Small intestine (tissue), 16 donors: ENCODE measurements at places on chromosomes 3 and 15. TPM values are rescaled to one million over a fixed set of nuclear protein-coding genes. Genes with fewer than 3 reads are reported as not detected.

GRCh38 chr3:128770387-128770786 is 44.4 kb downstream of the RAB7A start:
- H3K27me3 ChIP-seq, result no peaks in the 10 kb centered on the region
- no peaks in the 10 kb centered on the region for H3K36me3 ChIP-seq
- no peak overlapping the region for H3K27ac ChIP-seq
- no peak for DNase-seq
- no peak overlapping the region for H3K4me3 ChIP-seq
- H3K4me1 ChIP-seq, result no peaks in the 10 kb centered on the region

ALS2CL gene
- polyA plus RNA-seq, result 58.6 TPM

GRCh38 chr3:128409624-128410581 is 56.8 kb downstream of the DNAJB8 start:
- H3K4me3 ChIP-seq, result no peak overlapping the region
- no peaks in the 10 kb centered on the region for H3K27me3 ChIP-seq
- no peak for DNase-seq
- no peaks in the 10 kb centered on the region for H3K36me3 ChIP-seq
- no peaks in the 10 kb centered on the region for H3K4me1 ChIP-seq
- no peak overlapping the region for H3K27ac ChIP-seq

CCR3 gene
- not detected for polyA plus RNA-seq

- no peaks in the 10 kb centered on the region for H3K4me1 ChIP-seq
- H3K27ac ChIP-seq, result no peak overlapping the region
- H3K36me3 ChIP-seq, result no peaks in the 10 kb centered on the region
- H3K27me3 ChIP-seq, result no peaks in the 10 kb centered on the region
- no peak overlapping the region for H3K4me3 ChIP-seq
- no peak for DNase-seq
Observed at GRCh38 chr3:151356794-151357462, 27.6 kb upstream of the P2RY13 start.

GRCh38 chr3:143901105-143901504 is 52.8 kb upstream of the SLC9A9 start:
- DNase-seq, result no peak
- H3K4me3 ChIP-seq, result no peak overlapping the region
- H3K36me3 ChIP-seq, result no peaks in the 10 kb centered on the region

DNA sequence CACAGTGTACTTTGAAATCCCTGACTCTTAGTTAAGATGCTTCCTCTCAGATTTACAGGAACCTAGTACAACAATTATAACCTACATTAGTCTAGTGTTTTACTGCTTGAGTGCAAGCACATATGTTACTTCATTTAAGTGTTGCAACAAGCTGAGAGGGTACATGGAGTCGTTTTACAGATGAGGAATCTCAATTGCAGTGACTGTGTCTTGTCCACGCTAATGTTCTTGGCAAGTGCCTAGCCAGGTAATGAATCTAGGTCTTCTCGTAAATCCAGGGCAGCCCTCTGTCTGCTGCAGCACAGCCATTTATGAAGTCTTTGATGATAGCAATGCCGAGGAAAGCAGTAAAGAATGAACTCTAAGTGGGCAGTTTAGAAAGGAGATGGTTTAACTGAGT is 384.4 kb upstream of the ARPP21 start:
- no peak overlapping the region for H3K27ac ChIP-seq
- no peaks in the 10 kb centered on the region for H3K4me1 ChIP-seq
- no peaks in the 10 kb centered on the region for H3K27me3 ChIP-seq
- no peak for DNase-seq
- no peak overlapping the region for H3K4me3 ChIP-seq

DNA sequence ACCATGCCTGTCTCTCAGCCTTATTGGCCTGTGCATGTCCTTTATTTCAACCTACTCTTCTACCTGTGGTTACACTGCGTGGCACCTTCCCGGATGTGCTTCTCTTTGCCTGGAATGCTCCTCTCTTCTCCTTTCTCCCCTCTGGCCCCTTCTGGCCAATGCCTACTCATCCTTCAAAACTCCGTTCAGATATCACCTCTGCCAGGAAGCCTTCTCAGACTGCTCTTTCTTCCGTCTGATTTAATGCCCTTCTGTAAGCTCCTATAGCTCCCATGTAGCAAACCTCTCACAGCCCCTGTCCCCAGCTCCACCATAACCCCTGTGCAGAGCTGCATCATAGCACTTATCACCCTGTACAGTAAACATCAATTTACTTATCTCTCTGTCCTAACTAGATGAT is 13.2 kb downstream of the KLHL6 start:
- DNase-seq, result no peak
- H3K27ac ChIP-seq, result no peak overlapping the region
- no peak overlapping the region for H3K4me3 ChIP-seq
- H3K27me3 ChIP-seq, result no peaks in the 10 kb centered on the region

- DNase-seq, result no peak
- H3K4me1 ChIP-seq, result peaks cover 9% of the 10 kb centered on the region
- no peak overlapping the region for H3K27ac ChIP-seq
- no peaks in the 10 kb centered on the region for H3K36me3 ChIP-seq
- H3K27me3 ChIP-seq, result no peaks in the 10 kb centered on the region
- H3K4me3 ChIP-seq, result no peak overlapping the region
Observed at GRCh38 chr15:63792584-63792983, 41.2 kb downstream of the HERC1 start.

- no peak for DNase-seq
- no peak overlapping the region for H3K4me3 ChIP-seq
- no peak overlapping the region for H3K27ac ChIP-seq
- H3K4me1 ChIP-seq, result no peaks in the 10 kb centered on the region
- H3K36me3 ChIP-seq, result no peaks in the 10 kb centered on the region
Observed at GRCh38 chr15:31089368-31090047, 12.0 kb downstream of the TRPM1 start.

GRCh38 chr15:33872416-33873106 is 95.7 kb upstream of the CHRM5 start:
- H3K4me1 ChIP-seq, result no peaks in the 10 kb centered on the region
- H3K27ac ChIP-seq, result no peak overlapping the region
- no peak overlapping the region for H3K4me3 ChIP-seq
- no peak for DNase-seq
- no peaks in the 10 kb centered on the region for H3K27me3 ChIP-seq

- no peak overlapping the region for H3K27ac ChIP-seq
- no peaks in the 10 kb centered on the region for H3K4me1 ChIP-seq
- no peak overlapping the region for H3K4me3 ChIP-seq
- no peaks in the 10 kb centered on the region for H3K27me3 ChIP-seq
- no peak for DNase-seq
Observed at GRCh38 chr3:40055956-40056355, 246.5 kb downstream of the MYRIP start.

- H3K36me3 ChIP-seq, result no peaks in the 10 kb centered on the region
- H3K4me3 ChIP-seq, result no peak overlapping the region
- no peak for DNase-seq
- peak overlapping the region; percentile 32 for H3K27ac ChIP-seq
- no peaks in the 10 kb centered on the region for H3K27me3 ChIP-seq
Observed at GRCh38 chr15:101452572-101452971, 36.9 kb downstream of the PCSK6 start.

- H3K36me3 ChIP-seq, result no peaks in the 10 kb centered on the region
- H3K4me3 ChIP-seq, result no peak overlapping the region
- no peak overlapping the region for H3K27ac ChIP-seq
- no peaks in the 10 kb centered on the region for H3K27me3 ChIP-seq
Observed at GRCh38 chr15:92803852-92804609, 96.1 kb upstream of the CHD2 start.

DNA sequence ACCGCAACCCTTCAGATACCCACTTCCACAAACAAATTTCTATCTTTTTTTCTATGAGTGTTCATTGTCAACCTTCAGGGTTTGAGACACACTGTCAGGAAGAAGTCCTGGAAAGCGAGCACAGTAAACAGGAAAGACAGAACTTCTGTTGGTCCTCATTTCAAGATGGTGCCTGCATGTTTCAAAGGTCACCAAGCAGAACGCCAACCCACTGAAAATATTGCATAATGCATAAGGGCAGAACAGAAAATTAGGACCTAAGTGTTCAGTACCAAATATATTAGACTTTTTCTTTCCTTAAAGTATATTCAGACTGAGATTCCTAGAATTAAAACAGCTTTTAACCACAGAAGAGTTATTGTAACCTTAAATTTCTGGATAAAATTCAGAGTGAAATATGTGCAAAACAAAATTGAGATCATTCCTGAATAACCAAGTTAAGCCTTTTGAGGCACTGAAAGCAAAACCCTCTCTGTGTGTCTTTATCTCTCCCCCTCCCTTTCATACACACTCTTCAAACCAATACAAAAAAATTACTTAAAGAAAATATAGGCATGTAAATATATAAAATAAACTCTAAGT is 387.8 kb upstream of the THBS1 start:
- no peaks in the 10 kb centered on the region for H3K4me1 ChIP-seq
- H3K27ac ChIP-seq, result no peak overlapping the region
- no peaks in the 10 kb centered on the region for H3K36me3 ChIP-seq
- no peak for DNase-seq
- H3K27me3 ChIP-seq, result no peaks in the 10 kb centered on the region
- H3K4me3 ChIP-seq, result no peak overlapping the region

DNA sequence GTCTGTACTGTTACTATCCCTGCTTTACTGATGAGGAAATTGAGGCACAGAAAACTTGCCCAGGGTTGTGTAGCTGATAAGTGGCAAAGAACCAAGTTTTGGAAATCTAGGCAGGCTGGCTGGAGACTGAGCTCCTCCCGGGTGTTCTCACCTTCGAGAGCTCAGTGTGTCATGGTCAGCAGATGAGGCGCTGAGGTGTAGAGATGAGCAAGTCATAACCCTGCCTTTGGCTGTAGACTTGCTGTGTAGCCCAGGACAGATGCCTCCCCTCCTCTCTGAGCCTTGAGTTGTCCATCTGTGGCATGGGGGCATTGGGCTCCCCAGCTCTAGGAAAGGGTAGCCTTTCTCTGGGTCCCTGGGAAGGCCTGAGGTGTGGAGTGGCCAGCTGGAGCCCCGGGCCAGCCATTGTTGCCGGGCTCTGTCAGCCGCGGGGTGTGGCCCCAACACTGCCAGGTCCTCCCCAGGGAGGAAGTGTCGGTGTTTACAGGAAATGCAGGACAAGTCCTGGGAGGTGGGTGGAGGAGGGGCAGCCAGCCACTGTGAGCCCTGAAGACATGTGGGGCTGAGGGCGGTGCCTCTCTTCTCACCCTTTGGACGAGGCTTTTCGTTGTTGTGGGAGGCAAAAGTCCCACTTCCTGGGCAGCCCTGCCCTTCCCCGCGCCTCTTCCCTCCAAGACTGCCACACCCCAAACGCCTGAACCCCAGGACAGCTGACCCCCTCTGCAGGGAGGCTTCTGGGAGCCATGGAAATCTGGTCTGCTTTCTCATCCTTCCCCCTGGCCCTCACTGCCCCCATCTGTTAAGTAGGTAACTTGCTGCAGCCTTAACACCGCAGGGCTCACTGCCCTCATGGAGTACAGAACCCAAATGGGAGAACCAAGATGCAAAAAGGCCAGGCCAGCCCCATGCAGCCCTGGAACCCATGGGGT is 29.1 kb downstream of the FGD5 start:
- H3K4me1 ChIP-seq, result peaks cover 21% of the 10 kb centered on the region
- DNase-seq, result peak; percentile 86
- H3K36me3 ChIP-seq, result no peaks in the 10 kb centered on the region
- peak overlapping the region; percentile 52 for H3K27ac ChIP-seq
- H3K4me3 ChIP-seq, result no peak overlapping the region

KY gene
- polyA plus RNA-seq, result not detected

DNA sequence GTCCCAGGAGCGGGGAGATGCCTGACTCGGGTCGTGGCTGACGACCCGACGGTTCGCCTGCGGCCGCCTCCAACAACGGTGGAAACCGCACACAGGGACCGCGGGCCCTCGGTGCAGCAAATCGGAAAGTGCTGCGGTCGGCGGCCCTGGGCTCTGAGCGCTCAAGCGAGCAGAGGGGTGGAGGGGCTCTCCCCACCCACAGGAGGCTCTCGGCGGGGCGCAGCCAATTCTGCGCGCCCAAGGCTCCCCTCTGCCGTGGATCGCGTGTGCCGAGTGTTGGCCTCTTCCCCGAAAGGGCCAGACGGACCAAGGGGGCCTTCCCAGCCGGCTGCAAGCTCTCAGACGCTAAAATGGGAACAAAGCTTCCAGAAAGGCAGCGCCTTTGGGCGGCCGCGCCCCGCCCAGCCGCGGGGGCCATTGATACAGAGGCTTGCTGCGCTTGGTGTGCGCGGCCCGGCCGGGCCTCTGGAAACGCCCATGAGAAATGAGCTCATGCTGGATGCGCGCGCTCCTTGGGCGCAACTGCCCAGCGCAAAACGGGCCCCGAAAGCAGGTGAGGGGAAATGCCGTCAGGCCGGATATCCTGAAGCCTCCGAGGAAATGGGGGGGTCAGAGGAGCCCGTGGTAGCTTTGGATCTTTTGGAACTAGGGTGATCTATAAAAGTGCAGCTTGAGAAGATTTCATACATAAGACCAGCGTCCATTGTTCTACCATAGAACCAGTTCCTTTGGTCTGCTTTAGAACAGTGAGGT is 1.2 kb upstream of the GSK3B start:
- no peaks in the 10 kb centered on the region for H3K4me1 ChIP-seq
- peak overlapping the region; percentile 90 for H3K4me3 ChIP-seq
- no peaks in the 10 kb centered on the region for H3K27me3 ChIP-seq
- peak overlapping the region; percentile 100 for H3K27ac ChIP-seq

CAND2 gene
- polyA plus RNA-seq, result 1.5 TPM

CACNA2D3 gene
- polyA plus RNA-seq, result not detected

DNA sequence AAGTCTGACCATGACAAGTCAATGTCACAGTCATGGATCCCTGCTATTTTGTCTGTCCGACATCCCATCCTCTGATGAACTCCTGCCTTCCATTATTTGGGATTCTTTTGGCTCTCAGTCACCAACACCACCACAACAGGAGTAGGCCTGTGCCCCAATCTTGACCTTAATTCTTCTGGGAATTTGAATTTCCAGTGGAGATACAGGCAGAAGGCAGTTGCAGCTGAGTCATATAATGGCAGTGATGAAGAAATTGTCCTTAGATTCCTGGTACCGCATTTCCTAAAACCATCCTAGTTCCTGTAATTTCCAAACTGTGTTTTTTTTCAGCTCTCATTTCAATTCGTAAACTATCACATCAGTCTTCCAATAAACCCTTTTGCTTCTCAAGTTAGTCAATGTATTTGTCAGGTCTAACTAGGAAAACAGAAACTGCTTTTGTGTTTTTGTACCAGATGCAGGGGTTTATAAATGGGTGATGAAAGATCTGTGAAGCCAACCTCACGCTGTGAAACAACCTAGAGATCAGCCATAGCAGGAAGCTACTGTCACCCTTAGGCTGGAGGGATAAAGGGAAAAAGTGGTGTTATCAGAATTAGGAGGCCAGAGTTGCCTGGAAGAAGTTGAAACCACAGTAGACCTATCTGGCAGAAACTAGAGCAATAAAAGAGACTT is 126.3 kb upstream of the TMEM108 start:
- no peak overlapping the region for H3K4me3 ChIP-seq
- H3K4me1 ChIP-seq, result no peaks in the 10 kb centered on the region
- no peak overlapping the region for H3K27ac ChIP-seq
- DNase-seq, result no peak
